ENCODE measurements at places on chromosomes 2 and 18.

- DNase-seq: peak; percentile 24
Observed at GRCh38 chr18:77059294-77059916, 73.2 kb downstream of the MBP start.

DNA sequence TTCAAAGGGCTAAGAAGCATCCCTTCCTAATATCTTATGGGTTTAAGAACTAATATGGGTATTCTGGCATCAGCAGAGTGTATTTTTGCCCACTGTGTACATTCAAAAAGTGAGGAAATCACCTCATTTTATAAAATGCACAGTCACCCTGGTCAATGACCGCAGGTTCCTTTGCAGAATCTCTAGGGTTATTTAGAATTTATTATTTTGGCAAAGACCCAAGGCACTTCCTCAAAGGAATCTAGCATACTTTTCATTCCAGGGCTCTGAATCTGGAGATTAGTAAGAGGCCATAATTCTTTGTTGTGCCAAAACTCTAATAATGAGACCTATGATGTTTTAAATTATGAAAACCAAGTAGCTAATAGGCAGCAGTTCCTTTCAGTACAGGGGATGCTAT, 27.2 kb upstream of the CDH2 start:
- DNase-seq: no peak

GRCh38 chr2:96091141-96091710, 25.1 kb downstream of the ADRA2B start:
- no peak for DNase-seq

- no peak for DNase-seq
Observed at GRCh38 chr2:204947405-204947804, 402.1 kb downstream of the PARD3B start.

Data from NCI-H2171 treated with DMSO at 0.1 percent for 48 hours (cell line).